Stimulated activated CD8-positive, alpha-beta memory T cell treated with anti-CD3 and anti-CD28 coated beads, Interleukin-4, amount 100 ng/mL, for 1 hour (primary cell): ENCODE measurements at places on chromosomes 3 and 15.

GRCh38 chr3:100425316-100425715, 24.0 kb downstream of the LNP1 start:
- no peak for DNase-seq

DNA sequence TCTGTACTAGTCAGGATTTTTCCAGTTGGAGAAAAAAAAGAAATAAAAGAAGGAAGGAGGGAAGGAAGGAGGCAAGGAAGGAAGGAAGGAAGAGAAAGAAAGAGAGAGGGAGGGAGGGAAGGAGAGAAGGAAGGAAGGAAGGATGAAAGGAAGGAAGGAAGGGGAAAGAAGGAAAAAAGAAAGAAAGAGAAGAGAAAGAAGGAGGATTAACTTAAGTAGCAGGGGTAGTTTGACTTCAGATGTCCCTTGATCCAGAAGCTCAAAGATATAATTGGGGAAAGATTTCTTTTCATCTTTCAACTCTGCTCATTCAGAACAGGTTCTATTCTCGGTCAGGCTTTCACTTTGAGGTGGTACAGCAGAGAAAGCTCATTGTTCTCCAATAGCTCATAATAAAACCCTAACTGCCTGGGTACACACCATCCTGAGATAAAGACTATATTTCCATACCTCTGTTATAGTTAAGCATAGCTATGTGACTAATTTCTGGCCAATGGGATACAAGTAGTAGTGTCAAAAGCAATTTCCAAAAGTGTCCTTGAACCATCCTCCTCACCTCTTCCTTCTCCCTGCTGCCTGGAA, 23.5 kb upstream of the STT3B start:
- no peak for DNase-seq

DNA sequence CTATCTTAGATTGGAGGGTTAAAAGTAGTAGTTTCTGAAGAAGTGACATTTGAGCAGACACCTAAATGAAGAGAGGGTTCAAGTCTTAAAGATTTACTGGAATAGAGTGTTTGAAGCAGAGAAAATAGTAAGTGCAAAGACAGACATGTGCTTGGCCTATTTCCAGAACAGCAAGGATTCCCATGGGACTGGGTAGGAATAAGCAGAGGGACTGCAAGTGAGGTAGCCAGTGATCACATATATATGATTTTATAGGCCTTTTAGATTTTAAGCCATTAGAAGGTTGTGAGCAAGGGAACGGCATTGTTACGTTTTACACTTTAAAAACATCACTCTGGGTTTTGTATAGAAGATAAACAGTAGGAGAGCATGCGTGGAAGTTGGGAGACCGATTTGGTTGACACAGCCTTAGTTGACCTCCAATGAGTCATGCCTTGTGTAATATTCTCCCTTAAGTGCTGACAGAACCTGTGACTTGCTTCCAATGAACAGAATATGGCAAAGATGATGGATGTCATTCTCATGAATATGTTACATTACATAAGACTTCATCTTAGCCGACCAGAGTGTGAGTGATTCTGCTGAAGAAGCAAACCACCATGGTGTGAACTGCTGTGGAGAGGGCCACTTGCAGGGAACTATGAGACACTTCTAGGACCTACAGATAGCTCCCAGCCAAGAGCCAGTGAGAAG, 37.1 kb upstream of the SLC4A7 start:
- DNase-seq: no peak

DNA sequence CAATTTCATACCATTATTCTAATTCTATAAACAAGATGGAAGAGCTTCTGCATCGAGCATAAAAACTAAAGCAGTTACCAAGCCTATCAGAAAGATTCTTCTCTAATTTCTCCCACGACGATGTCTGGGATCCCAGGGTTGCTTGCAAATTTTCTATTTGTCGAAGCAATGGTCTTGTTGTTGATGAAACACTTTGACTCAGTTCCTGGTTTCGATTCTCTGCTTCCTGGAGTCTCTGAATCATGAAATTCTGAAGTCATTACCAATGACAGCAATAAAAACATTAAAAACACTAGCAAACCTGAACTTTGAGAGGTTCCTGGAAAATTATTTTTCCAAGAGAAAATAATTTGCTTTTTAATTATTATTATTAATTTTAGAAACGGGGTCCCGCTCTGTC, 18.7 kb downstream of the TMF1 start:
- DNase-seq: no peak

DNA sequence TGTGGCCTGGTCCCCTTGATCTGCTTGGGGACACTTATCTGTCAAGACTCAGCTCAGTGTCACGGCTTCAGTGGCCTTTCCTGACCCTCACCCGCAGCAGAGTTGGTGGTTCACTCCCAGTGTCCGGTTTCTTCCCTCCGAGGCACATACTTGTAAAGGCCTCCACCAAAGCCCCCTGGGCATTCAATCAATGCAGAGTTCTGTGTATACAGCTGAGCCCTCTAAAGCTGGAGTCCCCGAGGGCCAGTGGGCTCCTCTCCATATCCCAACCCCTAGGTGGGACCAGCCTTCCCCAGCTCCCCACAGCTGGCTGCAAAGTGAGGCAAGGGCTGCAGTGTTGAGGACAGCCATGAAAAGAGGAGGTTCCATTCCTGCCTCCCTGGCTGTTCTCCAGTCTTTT, 70.9 kb upstream of the RGMA start:
- no peak for DNase-seq

DNA sequence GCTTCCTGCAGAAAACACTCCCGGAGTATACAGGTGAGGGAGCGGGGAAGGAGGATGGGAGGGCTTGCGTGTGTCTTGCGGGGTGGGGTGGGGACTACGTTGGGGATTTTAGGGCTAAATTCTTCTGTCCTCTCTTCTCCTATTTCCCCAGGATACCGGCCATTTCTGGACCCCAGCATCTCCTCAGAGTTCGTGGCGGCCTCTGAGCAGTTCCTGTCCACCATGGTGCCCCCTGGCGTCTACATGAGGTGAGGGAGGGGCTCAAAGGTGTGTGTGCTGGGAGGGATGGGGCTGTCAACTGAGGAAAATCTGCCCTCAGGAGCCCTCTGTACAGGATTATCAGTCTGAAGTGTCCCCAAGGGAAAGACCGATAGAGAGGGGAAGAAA, 6.6 kb downstream of the DUOX1 start:
- DNase-seq: no peak

GRCh38 chr15:83107841-83108181, 366 bp downstream of the TM6SF1 start:
- DNase-seq: no peak

DNA sequence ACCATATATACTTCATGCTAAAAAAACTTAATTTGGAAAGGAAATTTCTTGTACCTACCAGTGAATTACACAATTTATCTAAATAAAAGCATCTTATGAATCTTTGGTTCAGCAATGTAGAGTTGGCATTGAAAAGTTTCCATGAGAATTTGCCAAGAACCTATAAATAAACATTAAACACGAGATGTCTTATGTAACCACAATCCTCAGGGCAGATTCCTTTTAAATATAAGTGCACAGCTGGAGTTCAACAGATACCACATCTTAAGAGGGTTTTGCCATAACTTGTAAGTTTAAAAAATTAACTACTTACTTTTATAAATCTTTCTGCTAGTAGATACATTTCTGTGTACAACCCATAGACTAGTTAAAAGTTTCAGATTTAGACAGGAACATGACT, 499.3 kb upstream of the ARRDC4 start:
- DNase-seq: no peak

DNA sequence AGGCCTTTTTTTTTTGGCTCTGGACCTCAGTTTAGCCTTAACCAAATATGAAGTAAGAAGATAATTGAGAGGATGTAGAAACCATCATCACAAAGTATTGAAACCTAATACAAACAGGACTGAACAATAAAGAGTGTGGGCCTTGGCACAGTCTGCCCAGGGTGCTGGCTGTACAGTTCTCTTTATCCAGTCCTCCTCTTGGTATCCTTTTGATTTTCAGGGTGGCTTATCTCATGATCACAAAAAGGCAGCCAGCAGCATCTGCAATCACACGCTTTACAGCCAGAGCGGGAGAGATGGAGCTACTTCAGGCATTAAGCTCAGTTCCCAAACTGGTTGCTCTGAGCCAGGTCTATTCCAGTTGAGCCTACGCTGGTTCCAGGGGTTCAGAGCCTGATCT, 239.7 kb downstream of the RPLP1 start:
- DNase-seq: no peak

DNA sequence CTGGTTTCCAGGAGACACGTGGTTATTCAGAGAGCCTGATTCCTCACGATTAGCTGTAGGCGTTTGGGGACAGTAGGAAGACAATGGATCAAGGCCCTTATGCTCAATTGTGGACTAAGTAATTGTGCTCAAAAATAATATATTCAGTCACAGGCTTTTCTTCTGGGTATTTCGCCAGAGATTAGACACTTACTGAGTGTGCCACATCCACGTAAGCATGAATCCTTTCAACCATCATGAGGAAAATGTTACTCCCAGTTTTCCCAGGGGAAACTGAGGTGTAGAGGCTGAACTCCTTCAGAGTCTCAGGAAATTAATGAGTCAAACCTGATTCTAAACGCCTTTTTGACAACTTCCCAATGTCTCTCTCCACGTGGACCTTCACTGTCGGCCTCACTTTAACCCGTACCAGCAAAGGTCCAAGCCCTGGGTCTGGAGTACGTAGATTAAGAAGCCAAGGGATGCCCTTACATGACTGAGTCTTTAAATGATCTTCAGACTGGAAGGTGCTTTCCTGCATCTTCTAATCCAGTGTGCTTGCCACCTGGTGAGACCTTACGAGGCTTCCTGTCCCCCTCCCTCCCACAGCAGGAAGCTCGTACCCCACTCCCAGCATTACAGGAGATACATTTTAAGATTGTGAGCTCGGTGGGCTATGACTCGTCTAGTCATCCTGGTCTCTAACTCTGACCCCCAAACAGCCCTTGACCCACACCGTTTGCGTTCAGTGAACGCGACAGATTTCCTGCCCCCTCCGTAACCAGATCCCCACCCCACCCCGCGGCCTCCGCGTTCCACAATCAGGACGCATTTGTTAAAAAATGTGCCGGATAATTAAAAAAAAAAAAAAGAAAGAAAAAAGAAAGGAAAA, 1.7 kb downstream of the PKM start:
- no peak for DNase-seq

DNA sequence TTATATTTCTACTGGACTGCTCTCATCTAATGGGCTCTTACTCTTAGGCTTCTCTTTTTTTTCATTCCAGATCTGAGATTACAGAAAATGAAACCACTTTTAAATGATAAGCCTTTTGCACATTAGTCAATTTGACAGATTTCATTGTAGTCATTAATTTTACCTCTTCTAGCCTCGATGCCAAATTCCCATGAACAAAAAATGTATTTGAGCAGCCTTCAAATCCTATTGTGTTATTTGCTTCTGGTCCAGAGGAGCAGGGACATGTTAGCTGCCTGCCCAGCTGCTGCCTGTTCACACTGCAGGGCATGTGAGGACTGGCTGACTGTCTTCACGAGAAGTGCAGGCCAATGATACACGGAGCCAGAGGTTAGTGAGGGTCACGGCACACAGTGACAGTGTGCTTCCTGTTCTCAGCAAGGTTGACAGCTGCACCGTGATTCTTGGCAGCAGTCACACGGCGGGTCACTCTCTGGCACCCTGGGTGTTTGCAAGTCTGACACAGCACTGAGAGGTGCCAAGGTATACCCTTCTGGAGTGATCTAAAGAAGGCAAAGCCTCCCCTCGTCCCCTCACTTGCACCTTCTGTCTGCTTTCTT, 40.8 kb downstream of the KAT2B start:
- DNase-seq: peak; percentile 8
